Stimulated activated CD4-positive, alpha-beta T cell treated with anti-CD3 and anti-CD28 coated beads, TNF-alpha, amount 100 ng/mL, for 4 hours (primary cell): ENCODE measurements at places on chromosomes 13 and 19.

- no peak for DNase-seq
Measured at GRCh38 chr13:91399189-91400062, 1.0 kb downstream of the GPC5 start.

- no peak for DNase-seq
Measured at GRCh38 chr13:67554746-67555452, 324.8 kb upstream of the PCDH9 start.

DNA sequence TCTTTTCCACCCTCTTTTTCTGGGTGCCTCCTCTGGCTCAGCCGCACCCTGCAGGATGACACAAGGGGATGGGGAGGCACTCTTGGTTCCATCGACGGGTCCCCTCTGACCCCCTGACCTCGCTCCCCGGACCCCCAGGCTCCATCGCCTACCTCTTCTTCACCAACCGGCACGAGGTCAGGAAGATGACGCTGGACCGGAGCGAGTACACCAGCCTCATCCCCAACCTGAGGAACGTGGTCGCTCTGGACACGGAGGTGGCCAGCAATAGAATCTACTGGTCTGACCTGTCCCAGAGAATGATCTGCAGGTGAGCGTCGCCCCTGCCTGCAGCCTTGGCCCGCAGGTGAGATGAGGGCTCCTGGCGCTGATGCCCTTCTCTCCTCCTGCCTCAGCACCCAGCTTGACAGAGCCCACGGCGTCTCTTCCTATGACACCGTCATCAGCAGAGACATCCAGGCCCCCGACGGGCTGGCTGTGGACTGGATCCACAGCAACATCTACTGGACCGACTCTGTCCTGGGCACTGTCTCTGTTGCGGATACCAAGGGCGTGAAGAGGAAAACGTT is 24.0 kb downstream of the LDLR start:
- DNase-seq = no peak

GRCh38 chr13:41694545-41695301 is 237.4 kb downstream of the RGCC start:
- DNase-seq = no peak

- DNase-seq = no peak
Measured at GRCh38 chr13:31797154-31797775, 57.9 kb downstream of the RXFP2 start.

GRCh38 chr13:94233401-94233800 is 246.1 kb downstream of the DCT start:
- no peak for DNase-seq

- DNase-seq = peak; percentile 59
Measured at GRCh38 chr19:2478756-2479555, 3.0 kb downstream of the GADD45B start.

DNA sequence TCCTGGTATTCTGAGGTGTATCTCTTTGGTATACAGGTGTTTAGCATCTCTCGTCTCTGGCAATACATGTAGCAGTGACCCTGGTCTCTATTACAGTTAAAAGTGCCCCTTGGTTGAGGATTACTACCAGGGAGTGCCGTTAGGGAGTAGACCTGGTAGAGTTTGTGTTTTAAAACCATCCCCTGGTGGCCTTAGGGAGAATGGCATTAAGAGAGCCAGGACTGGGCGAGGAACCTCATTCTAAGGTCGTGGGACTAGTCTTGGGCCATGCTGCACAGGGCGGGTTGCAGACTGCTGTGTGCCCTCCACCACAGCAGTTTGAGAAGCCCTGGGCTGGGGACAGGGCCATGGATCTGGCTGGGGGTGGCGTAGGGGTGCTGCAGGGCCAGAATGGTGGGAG is 35.0 kb downstream of the B3GLCT start:
- DNase-seq = no peak

DNA sequence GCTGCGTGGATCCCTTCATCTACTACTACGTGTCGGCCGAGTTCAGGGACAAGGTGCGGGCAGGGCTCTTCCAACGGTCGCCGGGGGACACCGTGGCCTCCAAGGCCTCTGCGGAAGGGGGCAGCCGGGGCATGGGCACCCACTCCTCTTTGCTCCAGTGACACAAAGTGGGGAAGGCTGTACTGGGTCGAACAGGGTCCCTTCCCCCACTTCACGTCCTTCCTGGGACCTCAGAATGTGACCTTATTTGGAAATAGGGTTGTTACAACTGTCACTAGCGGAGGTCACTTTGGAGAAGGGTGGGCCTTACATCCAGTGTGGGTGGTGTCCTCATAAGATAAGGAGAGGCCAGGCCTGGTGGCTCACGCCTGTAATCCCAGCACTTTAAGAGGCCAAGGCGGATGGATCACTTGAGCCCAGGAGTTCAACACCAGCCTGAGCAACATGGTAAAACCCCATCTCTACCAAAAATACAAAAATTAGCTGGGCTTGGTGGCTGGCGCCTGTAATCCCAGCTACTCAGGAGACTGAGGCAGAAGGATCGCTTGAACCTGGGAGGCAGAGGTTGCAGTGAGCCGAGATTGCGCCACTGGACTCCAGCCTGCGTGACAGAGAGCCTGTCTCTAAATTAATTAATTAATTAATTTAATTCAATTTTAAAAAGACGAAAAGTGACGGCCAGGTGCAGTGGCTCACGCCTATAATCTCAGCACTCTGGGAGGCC is 1.8 kb downstream of the F2RL3 start:
- DNase-seq = no peak

GRCh38 chr19:1147934-1148549 is 26.0 kb downstream of the SBNO2 start:
- no peak for DNase-seq

DNA sequence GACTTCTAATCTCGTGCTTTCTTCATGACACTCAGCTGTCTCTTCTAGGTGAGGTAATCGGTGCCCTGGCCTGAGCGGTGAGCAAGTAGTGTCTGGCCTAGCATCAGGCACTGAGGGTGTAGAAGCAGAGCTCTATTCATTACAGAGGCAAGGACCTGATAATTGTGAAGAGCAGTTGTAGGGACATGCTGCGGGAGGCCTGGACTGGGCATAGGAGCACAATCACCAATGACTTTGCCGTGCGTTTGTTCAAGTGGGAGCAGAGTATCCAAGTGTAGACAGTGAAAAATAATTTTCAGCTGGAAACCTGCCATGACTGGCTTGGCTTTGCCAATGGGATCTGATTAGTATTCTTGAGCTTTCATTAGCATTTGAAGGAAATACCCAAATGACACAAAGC is 32.1 kb upstream of the DCLK1 start:
- no peak for DNase-seq

GRCh38 chr19:1105873-1106840 is 2.4 kb downstream of the GPX4 start:
- DNase-seq = no peak

- DNase-seq = no peak
Measured at GRCh38 chr13:49336655-49337054, 88.9 kb downstream of the CDADC1 start.

- DNase-seq = no peak
Measured at GRCh38 chr19:18737954-18738351, 53.2 kb downstream of the COMP start.

DNA sequence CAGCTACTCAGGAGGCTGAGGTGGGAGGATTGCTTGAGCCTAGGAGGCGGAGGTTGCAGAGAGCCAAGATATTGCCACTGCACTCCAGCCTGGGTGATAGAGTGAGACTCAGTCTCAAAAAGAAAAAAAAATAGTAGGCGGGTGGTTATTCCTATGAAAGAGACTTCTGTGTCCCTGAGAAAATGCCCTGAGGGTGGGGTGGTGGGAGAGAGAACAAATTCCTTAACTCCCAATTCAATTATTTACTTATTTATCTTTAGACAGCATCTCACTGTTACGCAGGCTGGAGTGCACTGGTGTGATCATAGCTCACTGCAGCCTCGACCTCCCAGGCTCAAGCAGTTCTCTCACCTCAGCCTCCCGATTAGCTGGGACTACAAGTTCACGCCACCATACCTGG is 10.3 kb upstream of the EEF2 start:
- DNase-seq = no peak

DNA sequence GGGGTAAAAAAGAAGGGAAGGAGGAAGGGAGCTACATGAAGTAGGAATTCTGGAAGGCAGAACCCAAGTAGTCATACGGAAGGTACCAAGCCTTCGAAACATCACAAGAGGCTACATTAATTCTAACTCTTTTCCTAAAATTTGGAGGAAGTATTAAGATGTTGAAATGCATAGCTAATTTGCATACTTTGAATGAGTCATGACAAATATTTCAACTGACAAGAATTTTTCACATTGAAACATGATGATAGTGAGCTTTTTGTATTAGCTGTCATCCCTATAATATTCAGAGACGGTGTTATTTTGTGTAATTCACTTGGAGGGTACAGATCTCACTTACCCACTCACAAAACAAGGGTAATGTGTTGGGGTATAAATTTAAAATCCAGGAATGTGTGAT is 9.1 kb upstream of the ACOD1 start:
- DNase-seq = no peak
